AG04450 (cell line): ENCODE measurements at places on chromosomes 11 and 22. TPM values are rescaled to one million over a fixed set of nuclear protein-coding genes. Genes with fewer than 3 reads are reported as not detected.
A peak's percentile ranks its signal among the peaks of the same experiment; 100 is the strongest.

BIK gene
- polyA plus RNA-seq = not detected in 2 replicates

ARHGAP8 gene
- polyA plus RNA-seq = 0.10 and 0.16 TPM in 2 replicates

TRIM49 gene
- not detected in 2 replicates for polyA plus RNA-seq

TUB gene
- 13.9 and 14.7 TPM in 2 replicates for polyA plus RNA-seq

ARVCF gene
- 5.6 and 8.2 TPM in 2 replicates for polyA plus RNA-seq

CALCB gene
- polyA plus RNA-seq = not detected in 2 replicates

ASPHD2 gene
- polyA plus RNA-seq = 1.9 TPM in 2 replicates

PKDREJ gene
- 0.01 TPM in 2 replicates for polyA plus RNA-seq

MYO7A gene
- polyA plus RNA-seq = not detected in 2 replicates

WBP2NL gene
- 0.11 and 0.21 TPM in 2 replicates for polyA plus RNA-seq

SLC22A12 gene
- polyA plus RNA-seq = not detected in 2 replicates

NAGA gene
- polyA plus RNA-seq = 35.2 and 46.4 TPM in 2 replicates

CHADL gene
- 0.24 and 0.65 TPM in 2 replicates for polyA plus RNA-seq

OR52N2 gene
- polyA plus RNA-seq = not detected in 2 replicates

DNA sequence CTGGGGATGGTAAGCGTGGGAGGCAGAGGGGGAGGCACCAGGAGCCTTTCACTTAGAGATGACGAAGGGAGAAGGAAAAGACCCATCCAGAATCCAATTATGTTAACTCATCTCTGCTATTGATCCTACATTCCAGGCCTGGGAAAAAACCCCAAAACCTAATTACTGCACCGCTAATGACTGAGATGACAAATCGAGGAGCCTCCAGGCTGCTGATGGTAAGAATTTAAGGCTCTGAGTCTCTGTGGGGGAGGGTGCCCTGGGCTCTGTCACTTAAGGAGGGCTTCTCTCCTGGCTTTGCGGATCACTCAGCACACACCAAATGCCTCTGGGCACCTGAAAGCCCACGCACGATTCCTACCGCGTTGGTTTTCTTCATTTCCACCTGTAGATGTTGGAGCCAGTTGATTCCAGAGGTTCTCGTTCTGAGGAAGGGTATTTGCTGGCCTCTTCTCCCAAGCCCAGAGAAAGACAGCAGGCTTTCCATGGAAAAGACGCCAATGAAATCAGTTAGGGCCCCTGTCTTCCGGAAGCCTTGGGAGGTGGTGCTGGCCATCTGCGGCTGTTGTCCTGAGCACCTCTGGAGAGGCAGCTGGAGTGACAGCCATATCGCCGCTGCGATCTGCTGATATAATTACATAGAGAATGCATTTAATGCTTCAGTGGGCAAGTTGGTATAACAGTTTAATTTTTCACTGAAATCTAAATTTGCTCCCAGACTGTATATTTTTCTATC, 751.2 kb downstream of the BRD1 start:
- DNase-seq = no peak

GRCh38 chr11:14306481-14306880, 52.5 kb downstream of the RRAS2 start:
- no peak for DNase-seq

GRCh38 chr11:18229501-18229900, 7.1 kb downstream of the SAA4 start:
- DNase-seq = no peak

DNA sequence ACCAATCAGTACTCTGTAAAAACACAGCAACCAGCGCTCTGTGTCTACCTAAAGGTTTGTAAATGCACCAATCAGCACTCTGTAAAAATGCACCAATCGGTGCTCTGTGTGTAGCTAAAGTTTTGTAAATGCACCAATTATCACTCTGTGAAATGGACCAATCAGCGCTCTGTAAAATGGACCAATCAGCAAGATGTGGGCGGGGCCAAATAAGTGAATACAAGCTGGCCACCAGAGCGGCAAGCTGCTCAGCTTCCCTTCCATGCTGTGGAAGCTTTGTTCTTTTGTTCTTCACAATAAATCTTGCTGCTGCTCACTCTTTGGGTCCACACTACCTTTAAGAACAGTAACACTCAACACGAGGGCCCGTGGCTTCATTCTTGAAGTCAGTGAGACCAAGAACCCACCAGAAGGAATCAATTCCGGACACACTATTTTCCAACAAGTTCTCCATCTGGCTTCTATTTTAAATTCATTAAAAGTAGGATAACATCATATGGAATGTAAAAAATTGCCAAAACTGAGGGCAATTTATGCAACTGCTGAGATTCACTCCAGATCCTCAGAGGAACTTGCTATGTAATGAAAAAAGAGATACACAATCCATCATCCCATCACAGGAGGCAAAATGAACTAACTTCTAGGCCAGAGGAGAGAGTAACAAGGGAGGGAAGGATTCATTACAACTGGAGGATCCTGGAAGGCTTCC, 3.1 kb upstream of the PANX1 start:
- no peak for DNase-seq

DNA sequence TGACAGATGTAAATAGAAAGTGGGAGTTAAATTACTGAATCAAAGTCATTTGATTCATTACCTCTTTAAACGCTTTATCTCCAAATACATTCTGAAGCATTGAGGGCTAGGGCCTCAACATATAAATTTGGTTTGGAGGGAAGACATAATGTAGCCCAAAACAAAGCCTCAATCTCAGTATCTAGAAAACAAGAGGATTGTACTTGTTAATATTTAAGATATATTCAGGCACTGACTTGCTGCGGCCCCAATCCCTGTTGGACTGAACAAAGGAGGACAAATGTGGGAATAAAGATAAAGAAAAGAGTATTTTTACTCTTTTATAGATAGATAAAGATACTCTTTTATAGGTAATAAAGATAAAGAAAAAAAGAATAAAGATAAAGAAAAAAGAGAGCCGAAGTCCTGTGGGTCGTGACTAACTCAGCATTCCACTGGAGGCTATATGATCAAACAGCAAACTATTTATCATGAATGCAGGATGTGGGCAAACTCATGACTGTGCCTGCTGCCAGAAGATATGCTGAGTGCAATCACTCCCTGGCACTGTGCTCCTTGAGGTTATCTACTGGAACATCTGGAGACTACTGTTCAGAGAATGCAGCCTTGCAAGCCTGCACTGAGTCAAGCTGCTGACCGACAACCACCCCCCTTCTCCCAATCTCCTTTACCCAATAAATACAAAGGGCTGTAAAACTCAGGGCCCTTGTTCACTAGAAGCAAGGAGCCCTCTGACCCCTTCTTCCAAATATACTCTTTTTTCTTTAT, 6.9 kb downstream of the OR10V1 start:
- peak; percentile 13 for DNase-seq

DNA sequence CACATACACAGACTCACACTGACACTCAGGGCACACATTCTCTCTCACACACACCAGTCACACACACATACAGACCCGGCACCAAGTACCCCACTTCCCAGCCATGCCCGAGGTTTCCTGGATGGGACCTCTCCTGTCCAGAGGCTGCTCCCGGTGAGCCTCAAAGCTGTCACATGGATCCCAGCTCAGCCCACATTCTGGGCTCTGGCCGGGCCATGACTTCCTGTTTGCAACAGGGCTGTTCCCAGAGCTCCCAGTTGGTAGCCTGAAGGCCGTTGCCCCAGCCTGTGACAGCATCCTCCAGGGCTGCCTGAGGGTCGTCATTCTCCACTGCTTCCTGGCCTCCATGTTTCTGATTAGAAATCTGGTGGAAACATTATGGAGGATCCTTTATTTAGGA, 14.6 kb upstream of the CYP2D6 start:
- DNase-seq = no peak

GRCh38 chr22:21443735-21444421, 23.3 kb upstream of the TMEM191C start:
- DNase-seq = no peak

DNA sequence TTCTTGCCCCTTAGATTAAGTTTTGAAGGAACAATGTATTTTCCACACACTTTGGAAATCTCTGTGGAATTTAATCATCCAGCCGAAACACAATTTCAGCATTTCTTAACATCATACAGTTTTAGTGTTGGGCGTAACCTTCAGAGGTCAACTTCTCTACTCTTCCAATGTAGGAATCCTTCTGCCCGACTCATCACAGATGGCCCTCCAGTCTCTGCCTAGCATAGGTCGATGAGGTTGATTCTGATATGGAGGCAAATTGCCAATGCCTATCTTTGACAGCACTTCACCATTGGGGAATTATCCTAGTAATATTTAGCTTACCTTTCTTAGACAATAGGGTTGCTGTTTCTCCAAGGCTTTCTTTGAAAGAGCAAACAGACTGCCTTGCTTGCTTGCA, 175.7 kb upstream of the TTC12 start:
- no peak for DNase-seq

GRCh38 chr11:74925281-74925680, 23.6 kb downstream of the XRRA1 start:
- DNase-seq = no peak

DNA sequence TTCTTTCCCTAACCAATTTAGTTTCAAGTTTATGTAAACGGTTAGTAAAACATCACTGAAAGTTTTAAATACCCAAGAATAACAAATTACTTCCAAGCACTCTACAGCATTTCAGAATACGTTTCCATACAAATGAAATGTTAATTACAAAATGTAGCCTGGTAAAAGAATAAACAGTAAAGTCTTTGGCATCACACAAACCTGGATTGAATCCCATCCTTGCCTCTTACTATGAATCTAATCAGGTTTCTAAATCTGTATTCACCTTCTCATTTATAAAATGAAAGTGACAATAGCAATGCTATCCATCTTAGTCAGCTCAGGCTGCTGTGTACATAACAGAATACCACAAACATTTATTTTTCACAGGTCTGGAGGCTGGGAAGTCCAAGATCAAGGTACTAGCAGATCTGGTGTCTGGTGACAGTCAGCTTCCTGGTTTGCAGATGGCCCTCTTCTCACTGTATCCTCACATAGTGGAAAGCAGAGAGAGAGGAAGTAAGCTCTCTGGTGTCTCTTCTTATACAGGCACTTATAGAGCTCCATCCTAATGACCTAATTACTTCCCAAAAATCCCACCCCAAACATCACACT, 19.2 kb downstream of the FAM168A start:
- DNase-seq = no peak

DNA sequence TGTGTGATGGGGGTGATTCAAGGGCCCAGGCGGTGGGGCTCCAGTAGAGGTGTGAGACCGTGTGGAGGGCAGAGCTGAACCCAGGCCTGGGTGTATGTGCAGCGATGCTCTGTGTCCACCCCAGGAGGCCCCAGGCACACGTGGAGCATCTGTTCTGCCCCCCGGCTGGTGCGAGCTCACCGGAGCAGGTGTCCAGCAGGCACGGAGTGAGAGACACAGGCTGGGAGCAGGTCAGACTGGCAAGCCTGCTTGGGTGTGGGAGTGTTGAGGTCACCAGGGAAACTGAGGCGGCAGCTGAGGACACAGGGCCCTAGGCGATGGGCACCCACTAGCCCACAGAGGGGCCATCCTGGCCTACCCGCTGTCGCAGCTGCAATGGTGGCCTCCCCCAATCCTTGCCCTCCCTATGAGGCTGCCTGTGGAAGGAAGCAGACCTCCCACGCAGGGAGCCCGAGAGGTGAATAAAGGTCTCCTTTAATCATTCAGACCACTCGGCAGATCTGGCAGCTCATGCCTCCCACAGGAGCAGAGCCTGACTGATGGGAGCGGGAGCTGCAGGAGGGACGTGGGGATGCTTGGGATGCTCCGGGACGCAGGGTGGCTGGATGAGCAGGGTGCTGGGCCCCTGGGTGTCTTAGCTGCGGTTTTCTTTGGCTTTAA, 1165.1 kb downstream of the BRD1 start:
- no peak for DNase-seq

DNA sequence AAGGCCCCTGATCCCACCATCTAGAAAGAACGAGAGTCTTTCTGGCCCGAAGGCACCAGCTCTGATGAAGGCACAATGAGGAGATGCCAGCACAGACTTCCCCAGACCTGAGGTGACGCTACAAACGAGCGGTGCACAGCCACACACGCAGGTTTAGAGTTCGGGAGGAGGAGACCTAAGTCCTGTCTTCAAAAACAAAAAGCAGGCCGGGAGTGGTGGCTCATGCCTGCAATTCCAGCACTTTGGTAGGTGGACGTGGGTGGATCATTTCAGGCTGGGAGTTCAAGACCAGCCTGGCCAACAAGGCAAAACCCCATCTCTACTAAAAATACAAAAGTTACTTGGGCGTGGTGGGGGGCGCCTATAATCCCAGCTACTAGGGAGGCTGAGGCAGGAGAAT, 9.5 kb downstream of the LTO1 start:
- DNase-seq = no peak

DNA sequence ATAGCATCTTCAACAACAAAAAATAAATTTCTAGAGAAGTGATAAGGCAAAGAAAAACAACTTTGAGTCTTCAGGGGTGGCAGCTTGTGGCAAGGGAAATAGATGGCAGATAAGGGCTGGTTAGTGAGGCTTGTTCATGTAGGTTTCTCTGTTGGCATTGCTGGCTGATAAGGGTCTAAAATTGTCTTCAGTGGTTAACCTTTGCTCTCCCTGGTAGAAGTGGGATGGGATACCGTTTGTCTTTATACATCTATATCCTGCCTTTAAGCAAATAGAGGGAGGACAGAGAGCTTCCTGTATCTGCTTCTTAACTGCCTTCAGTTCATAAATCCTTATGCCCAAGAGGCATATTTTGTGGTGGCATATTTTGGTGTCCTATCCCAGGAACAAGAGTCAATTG, 57.1 kb downstream of the TRAF6 start:
- no peak for DNase-seq

GRCh38 chr11:41999066-41999465, 539.6 kb upstream of the LRRC4C start:
- no peak for DNase-seq

DNA sequence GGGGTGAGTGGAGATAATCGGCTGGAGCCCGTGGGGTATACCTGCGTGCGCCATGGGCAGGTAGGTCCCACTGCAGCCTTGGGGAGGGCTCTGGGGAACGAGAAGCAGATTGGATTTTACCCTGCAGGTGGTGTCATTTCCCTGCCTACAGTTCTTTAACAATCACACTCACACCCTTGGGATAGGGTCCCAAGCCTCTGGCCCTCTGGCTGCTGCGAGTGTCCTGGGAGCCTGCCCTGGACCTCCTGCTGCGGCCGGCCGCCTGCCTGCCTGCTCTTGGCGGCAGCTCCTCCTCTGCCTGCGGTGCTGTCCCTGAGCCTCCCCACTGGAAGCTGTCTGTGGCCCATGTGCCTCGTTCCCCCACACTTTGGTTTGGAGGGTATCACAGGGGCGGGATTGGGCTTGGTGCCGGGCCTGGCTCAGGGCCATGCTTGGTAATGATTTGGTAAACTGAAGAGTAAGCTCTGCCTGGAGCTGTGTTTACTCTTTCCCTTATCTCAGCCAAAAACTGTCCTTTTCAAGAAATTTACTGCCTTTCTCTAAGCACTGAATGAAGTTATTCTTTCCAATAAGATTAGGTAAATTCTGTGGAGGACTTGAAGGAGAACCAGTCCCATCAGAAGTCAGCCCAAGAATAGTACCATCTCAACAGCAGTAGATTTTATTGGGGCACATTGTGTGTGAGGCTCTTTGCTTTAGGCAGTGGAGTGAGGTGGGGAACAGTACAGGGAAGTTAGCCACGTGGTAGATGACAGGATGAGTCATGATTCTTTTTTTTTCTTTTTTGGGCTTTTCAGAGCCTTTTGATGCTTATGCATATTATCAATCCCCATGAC, 53.7 kb downstream of the TBC1D22A start:
- no peak for DNase-seq

- no peak for DNase-seq
These were observed 505 bp downstream of the FAM227A start for GRCh38 chr22:38655519-38656255.
